Activated T-cell treated with anti-CD3 and anti-CD28 coated beads, Interleukin-2, amount 50 U/mL, for 72 hours (primary cell): ENCODE measurements at places on chromosomes 2 and 18. TPM values are rescaled to one million over a fixed set of nuclear protein-coding genes. Genes with fewer than 3 reads are reported as not detected.

The MAPRE3 gene
- 4.8 TPM for total RNA-seq

The CASP8 gene
- 78.7 TPM for total RNA-seq

The CNGA3 gene
- not detected for total RNA-seq

The SH3BP4 gene
- 1.6 TPM for total RNA-seq

The ITGB6 gene
- not detected for total RNA-seq

The GALNT5 gene
- not detected for total RNA-seq

The DTNA gene
- 0.56 TPM for total RNA-seq

The ARHGAP15 gene
- total RNA-seq: 94.6 TPM

The GPR17 gene
- not detected for total RNA-seq

The THSD7B gene
- total RNA-seq: 0.19 TPM

The COL3A1 gene
- total RNA-seq: not detected

- no peaks in the 10 kb centered on the region for H3K27me3 ChIP-seq
- H3K4me3 ChIP-seq: no peak overlapping the region
- no peaks in the 10 kb centered on the region for H3K36me3 ChIP-seq
- no peak for DNase-seq
- no peak overlapping the region for H3K27ac ChIP-seq
These were observed 601.0 kb downstream of the XIRP2 start for GRCh38 chr2:167489325-167489724.

DNA sequence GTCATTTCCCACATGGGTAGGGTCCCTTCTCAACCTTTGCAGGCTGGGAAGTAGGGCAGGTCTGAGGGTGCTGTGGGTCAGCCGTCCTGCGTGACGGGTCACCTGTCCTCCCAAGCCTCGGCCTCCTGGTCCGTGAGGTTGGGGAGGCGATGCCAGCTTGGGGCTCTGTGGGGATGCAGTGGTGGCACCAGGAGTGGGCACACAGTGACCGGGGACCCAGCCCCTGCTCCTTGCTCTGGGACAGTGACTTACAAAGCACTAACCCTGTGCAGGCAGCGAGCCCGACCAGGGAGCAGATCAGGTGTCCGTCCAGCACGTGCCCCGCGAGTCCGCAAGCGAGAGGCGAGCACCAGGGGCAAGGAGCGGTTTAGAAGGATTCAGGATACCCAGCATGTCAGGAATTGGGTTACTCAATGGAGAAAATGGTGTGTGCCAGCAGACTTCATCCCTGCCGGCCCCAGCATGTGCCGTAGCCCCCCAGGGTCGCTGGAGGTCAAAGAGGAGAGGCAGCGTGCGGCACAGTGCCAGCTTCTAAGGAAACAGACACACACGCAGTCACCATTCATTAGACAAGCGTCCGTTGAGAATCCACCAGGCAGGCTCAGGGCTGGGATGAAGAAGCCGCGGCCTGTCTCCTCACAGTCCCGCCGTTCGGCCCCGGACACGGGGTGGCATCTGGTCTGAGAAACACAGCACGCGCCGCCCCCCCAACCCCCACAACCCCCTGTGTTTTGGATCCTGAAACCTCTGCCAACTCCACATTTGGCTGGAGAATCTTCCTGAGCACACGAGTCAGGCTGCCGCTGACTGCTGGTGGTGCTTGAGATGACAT lies 11.7 kb downstream of the COLEC11 start:
- no peak overlapping the region for H3K27ac ChIP-seq
- no peak for DNase-seq
- H3K36me3 ChIP-seq: no peaks in the 10 kb centered on the region
- peaks cover 6% of the 10 kb centered on the region for H3K27me3 ChIP-seq

DNA sequence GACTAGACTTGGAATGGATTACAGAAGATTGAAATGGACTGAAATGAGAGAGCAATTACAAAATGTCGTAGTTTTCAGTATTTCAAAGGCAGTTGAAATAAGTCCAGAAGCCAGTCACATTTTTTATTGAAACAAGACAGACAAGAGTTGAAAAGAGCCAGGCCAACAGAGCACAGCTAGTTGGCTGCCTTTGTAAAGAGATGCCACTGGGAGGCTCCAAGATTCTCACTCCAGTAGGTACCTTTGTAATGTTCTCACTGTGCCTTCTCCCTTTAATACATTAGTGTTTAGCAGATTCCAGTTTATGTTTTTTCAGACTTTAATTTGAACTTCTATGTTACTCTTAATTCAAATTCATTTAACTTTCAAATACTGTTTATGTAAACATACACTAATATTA lies 234.8 kb downstream of the DSEL start:
- no peaks in the 10 kb centered on the region for H3K36me3 ChIP-seq
- no peak overlapping the region for H3K4me3 ChIP-seq
- DNase-seq: no peak
- no peaks in the 10 kb centered on the region for H3K4me1 ChIP-seq
- no peak overlapping the region for H3K27ac ChIP-seq

- H3K4me3 ChIP-seq: peak overlapping the region; percentile 88
- H3K27me3 ChIP-seq: peaks cover 99% of the 10 kb centered on the region
- H3K4me1 ChIP-seq: peaks cover 58% of the 10 kb centered on the region
- H3K36me3 ChIP-seq: no peaks in the 10 kb centered on the region
These were observed 2.2 kb upstream of the DLX1 start for GRCh38 chr2:172082944-172083627.

- H3K27ac ChIP-seq: no peak overlapping the region
- DNase-seq: no peak
- H3K4me3 ChIP-seq: no peak overlapping the region
- no peaks in the 10 kb centered on the region for H3K36me3 ChIP-seq
- no peaks in the 10 kb centered on the region for H3K27me3 ChIP-seq
These were observed 27.3 kb downstream of the GPC1 start for GRCh38 chr2:240462707-240463273.

DNA sequence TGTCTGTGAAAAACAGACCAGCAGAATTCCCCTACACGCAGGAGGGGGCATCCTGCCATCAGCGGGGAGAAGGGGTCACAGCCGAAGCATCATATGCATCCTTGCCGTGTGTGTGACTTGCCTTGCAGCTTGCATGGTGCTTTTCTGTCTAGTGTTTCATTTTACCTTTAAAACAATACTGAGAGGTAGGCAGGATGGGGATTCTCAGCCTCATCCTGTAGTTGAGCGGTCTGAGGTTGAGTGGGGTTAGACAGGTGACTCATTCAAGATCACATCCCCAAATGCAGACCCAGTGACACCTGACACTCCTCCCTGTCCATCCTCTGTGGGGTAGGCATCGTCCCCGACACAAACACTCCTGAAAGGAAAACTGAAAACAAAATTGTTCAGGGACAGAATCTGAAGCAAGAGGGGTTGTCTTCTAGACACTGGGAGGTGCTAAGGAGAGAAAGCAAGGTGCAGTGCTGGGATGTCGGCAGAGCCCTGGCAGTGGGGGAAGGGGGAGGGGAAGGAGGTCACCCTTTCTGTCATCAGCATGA lies 7.9 kb downstream of the ARL4C start:
- H3K36me3 ChIP-seq: peaks cover 5% of the 10 kb centered on the region
- H3K27me3 ChIP-seq: no peaks in the 10 kb centered on the region
- H3K27ac ChIP-seq: peak overlapping the region; percentile 51

DNA sequence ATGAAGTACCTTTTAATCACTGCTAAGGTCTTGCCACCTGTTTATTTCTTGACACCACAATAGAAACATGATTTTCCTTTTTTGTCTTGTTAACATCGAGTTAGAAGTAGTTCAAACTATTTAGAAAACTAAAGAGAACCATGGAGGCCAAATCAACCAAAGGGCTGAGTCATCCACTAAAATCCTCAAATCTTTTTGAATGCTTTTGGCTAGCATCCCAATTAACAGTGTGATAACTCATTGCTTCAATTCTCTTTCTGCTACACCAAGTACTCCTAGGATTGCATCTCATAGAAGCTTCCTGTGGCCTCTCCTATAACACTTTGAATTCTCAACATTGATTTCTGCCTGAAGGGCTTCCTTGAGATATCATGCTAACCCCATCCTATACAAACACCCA lies 159.9 kb upstream of the MMADHC start:
- H3K4me1 ChIP-seq: no peaks in the 10 kb centered on the region
- H3K27me3 ChIP-seq: no peaks in the 10 kb centered on the region
- H3K27ac ChIP-seq: no peak overlapping the region

DNA sequence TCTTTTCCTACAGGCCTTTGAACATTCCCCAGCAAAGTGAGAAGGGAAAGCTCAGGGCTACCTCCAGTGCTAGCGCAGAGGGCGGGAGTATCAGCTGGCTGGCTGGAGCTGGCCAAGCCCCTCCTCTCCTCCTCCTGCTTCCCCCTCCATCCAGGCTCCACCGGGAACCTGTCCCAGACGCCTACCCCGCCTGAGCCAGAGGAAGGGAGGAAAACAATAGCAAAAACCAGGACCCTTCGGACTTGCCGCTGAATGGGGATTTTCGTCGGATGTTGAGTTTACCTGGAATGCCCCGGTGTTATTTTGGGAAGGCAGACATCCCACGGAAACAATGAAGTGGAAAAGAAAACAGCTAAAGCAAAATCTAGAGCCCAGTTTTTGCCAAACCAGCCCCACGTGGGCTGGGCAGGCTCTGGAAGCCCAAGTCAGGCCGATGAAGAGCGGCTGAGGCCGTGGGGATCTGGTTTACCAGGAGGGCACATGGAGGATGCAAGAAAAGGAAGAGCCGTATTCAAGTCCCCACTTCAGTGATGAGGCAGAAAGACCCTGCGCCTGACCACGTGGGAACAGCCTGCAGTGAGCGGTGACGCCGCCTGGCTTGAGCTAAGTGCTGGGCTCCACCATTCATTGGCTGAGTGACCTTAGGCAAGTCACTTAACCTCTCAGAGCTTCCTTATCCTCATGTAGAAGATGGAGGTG lies 100.4 kb upstream of the LCLAT1 start:
- H3K27ac ChIP-seq: no peak overlapping the region
- no peak overlapping the region for H3K4me3 ChIP-seq
- peaks cover 19% of the 10 kb centered on the region for H3K36me3 ChIP-seq
- H3K4me1 ChIP-seq: peaks cover 25% of the 10 kb centered on the region

DNA sequence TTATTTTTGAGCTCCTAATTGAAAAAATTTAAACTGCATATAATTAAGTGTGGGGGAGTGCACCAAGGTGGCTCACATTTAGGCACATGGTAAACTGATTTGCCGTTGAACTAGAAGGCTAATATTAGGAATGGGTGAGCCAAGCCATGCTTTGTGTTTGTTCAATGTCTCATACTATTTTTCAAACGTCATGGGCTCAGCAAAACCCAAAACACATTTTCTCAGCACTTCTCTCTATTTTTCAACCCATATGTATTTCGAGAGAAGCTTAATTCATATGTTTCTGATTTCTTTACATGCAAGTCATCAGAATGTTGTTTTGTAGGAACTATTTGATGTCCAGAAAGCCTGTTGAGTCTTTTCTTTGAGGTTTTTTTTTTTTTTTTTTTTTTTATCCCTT lies 291.2 kb downstream of the TCF4 start:
- no peaks in the 10 kb centered on the region for H3K36me3 ChIP-seq
- H3K27ac ChIP-seq: no peak overlapping the region
- no peak overlapping the region for H3K4me3 ChIP-seq

DNA sequence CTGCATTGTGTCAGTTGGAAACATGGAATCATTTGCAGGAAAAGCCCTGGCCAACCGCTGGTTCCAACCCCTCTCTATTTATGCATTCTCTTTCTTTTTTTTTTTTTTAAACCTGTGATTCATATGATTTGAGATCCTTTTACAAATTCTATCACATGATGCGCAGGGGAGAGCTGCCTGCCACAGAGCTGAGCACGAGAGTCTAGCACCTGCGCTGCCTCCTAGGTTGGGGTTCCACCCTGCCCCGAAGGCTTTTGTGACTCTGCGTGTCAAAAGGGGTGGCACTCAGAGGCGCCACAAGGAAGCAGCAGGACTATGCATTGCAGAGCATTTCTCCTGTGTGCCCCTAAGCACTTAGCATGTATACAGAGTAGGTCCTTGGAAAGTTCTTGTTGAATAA lies 17.3 kb upstream of the ESPNL start:
- H3K27me3 ChIP-seq: no peaks in the 10 kb centered on the region
- peaks cover 49% of the 10 kb centered on the region for H3K36me3 ChIP-seq
- no peak for DNase-seq
- H3K27ac ChIP-seq: no peak overlapping the region
- H3K4me1 ChIP-seq: no peaks in the 10 kb centered on the region

DNA sequence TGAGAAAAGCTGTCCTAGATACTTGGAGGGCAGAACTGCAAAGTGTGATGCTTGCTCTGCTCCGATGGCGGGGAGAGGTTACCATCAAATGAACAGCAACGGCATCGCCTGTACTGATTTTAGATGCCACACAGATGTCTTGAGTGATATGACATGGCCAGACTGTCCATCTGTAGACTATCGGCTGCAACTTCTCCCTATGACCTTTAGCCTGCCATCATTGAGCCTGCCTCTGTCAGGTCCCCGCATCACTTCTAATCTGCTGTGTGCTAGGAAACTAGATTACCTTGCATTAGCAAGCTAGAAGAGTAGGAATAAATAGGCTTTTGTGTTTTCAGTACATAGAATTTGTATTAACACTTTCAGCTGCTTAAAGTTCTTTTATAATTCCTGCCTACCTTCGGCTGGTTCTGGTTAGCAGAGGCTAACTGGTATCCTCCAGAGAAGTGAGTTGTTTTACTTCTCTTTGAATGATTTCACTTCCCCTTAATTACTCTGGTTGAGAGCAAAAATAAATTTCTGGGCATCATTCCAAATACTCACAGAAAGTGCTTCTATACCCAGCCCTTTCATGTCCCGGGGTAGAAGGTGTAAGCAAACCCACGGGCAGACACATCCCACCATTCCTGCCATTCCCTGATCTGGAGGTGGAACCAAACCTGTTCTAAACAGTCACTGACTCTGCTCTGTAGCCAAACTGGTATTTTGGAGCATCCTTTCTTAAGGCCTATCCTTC lies 24.0 kb downstream of the GAREM2 start:
- H3K4me1 ChIP-seq: peaks cover 11% of the 10 kb centered on the region
- no peak for DNase-seq
- H3K36me3 ChIP-seq: peaks cover 3% of the 10 kb centered on the region
- H3K4me3 ChIP-seq: no peak overlapping the region
- H3K27me3 ChIP-seq: no peaks in the 10 kb centered on the region
- H3K27ac ChIP-seq: no peak overlapping the region

DNA sequence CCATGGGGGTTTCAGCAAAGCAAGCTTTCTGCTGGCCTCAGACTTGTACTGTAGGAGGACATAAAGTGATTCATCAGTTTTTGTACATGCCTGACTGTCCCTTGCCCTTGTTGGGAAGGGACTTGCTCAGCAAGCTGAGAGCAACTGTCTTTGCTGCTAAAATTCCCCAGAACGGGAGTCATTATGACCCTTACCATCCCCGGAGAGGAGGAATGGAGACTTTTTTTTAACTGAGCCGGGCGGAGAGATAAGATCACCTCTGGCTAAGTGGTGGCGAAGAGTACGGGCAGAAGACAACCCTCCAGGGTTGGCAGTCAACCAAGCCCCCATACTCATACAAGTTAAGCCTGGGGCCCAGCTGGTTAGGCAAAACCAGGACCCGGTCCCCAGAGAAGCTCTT lies 20.4 kb upstream of the NAGK start:
- no peak overlapping the region for H3K27ac ChIP-seq
- H3K4me1 ChIP-seq: peaks cover 13% of the 10 kb centered on the region
- no peaks in the 10 kb centered on the region for H3K36me3 ChIP-seq
- no peak for DNase-seq
- H3K4me3 ChIP-seq: no peak overlapping the region
- no peaks in the 10 kb centered on the region for H3K27me3 ChIP-seq
